ENCODE measurements at places on chromosomes 12 and 14.
A peak's percentile ranks its signal among the peaks of the same experiment; 100 is the strongest.

- peak; percentile 74 for DNase-seq
These were observed 118.3 kb upstream of the SCAF11 start for GRCh38 chr12:46108721-46109120.

DNA sequence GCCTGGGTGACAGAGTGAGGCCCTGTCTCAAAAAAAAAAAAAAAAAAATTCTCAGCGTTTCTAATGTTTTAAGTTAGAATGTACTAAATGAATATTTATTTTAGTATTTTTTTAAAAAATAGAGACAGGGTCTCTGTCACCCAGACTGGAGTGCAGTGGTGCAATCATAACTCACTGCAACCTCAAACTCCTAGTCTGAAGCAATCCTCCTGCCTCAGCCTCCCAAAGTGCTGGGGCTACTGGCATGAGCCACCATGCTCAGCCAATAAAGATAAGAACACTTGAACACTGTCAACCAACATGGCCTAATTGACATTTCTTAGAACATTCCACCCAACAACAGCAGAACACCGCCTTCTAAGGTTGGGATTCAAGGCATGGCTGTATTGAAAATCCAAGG is 5.1 kb upstream of the DYNC1H1 start:
- DNase-seq = no peak

- no peak for DNase-seq
These were observed 19.0 kb downstream of the SDSL start for GRCh38 chr12:113440947-113441782.

DNA sequence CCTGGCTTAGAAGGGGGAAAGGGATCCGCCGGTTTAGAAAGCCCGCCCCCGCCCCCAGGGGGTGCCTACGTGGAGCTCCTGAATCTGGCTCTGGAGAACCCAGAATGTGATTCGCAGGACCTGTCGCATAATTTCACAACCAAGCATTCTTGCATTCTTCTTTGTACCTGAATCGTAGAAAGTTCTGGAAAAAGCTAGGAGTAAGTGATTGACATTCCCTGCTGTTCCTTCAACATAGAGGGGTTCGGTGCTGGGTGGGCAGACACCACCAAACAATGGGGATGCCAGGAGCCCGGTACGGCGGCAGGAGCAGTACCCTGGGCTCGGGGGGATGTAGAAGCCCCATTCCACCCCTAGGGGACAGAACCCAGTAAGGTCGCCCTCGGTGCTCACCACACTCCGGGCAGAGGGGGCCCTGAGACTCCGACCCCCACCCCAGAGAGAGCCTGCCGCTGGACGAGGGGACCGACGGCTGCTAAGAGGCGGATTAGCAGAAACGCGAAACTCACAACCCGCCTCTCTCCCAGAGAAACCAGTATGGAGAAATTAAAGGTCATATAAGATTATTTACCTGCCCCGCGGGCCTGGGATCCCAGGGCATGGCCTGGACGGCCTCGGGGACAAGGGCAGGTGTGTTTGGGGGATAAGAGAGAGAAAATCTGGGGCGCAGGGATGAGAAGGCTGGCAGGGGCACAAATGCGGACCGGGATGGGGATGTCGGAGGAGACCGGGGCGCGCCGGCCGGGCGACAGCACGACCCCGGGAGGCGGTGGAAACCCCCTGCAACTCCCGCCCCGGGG is 520 bp downstream of the CSRP2 start:
- peak; percentile 11 for DNase-seq

GRCh38 chr12:82517808-82518207 is 159.5 kb downstream of the METTL25 start:
- peak; percentile 39 for DNase-seq

DNA sequence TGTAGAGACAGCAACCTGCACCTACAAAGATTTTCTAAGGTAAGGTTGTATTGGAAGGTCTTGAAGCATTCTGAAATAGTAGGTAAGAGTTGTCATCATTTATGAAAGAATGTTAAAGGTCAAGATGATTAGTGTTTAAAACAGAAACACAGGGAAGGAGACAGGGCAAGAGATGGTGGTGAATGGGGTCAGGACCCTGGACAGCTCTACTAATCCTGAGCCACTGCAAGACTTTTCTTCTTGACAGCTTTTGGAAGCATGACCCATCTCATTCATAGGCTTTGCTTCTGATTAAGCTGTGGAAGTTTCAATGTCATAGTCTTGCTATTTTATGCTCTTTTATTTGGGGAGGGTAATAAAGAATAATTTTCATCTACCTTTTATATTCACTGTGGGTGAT is 75.5 kb upstream of the CAND1 start:
- DNase-seq = peak; percentile 36
